ENCODE measurements at places on chromosomes 2 and 18. TPM values are rescaled to one million over a fixed set of nuclear protein-coding genes. Genes with fewer than 3 reads are reported as not detected.
A peak's percentile ranks its signal among the peaks of the same experiment; 100 is the strongest.

GFPT1 gene
- total RNA-seq = 27.7 TPM

GRCh38 chr2:197113275-197113711 lies 186.8 kb upstream of the PGAP1 start:
- H3K36me3 ChIP-seq = peaks cover 6% of the 10 kb centered on the region
- peaks cover 47% of the 10 kb centered on the region for H3K4me1 ChIP-seq
- no peak for DNase-seq
- H3K27ac ChIP-seq = peak overlapping the region; percentile 49
- H3K4me3 ChIP-seq = no peak overlapping the region

GRCh38 chr2:610491-610890 lies 66.7 kb downstream of the TMEM18 start:
- peaks cover 7% of the 10 kb centered on the region for H3K27me3 ChIP-seq
- H3K36me3 ChIP-seq = no peaks in the 10 kb centered on the region
- DNase-seq = no peak
- no peak overlapping the region for H3K4me3 ChIP-seq

GRCh38 chr2:176692533-176692932 lies 423.3 kb downstream of the MTX2 start:
- H3K36me3 ChIP-seq = no peaks in the 10 kb centered on the region
- H3K27ac ChIP-seq = no peak overlapping the region
- H3K4me1 ChIP-seq = no peaks in the 10 kb centered on the region
- H3K4me3 ChIP-seq = no peak overlapping the region
- H3K27me3 ChIP-seq = no peaks in the 10 kb centered on the region

CRYBA2 gene
- not detected for total RNA-seq

CHST10 gene
- 6.7 TPM for total RNA-seq

DNA sequence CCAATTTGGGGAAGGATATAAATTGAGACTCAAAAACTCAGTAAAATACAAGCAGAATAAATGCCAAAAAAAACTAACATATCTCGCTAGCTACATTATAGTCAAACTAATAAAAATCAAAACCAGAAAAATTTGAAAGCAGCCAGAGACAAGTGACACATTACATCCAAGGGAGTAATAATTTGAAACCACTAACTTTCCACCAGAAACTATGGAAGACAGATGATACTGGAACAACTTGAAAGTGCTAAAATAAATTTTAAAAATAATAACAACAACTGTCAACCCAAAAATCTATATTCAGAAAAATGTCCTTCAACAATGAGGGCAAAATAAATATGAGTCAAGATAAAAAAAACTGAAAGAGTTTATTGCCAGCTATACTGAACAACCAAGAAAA lies 110.7 kb downstream of the EVA1A start:
- no peak overlapping the region for H3K27ac ChIP-seq
- H3K27me3 ChIP-seq = no peaks in the 10 kb centered on the region
- H3K4me3 ChIP-seq = no peak overlapping the region
- no peak for DNase-seq
